Epithelial cell of proximal tubule (primary cell): ENCODE measurements at places on chromosomes 4 and X.

DNA sequence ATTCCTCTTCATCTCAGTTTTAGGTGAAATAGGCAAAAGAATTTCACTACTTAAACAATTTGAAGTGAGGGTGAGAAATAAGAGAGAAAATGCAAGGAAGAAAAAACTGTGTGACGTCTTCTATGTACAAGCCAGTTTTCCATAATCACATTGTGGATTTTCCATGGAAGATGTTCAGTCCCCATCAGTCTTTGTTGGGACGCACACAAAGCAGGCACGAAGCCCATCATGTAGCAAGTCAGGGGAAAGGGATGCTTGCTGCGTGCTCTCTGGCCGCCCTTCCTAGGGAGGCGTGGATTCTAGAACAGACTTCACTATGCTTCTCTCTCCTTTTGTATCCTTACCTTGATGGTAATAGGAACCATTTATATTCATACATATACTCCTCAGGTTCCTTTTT, 54.7 kb downstream of the RBPJ start:
- DNase-seq, result no peak

DNA sequence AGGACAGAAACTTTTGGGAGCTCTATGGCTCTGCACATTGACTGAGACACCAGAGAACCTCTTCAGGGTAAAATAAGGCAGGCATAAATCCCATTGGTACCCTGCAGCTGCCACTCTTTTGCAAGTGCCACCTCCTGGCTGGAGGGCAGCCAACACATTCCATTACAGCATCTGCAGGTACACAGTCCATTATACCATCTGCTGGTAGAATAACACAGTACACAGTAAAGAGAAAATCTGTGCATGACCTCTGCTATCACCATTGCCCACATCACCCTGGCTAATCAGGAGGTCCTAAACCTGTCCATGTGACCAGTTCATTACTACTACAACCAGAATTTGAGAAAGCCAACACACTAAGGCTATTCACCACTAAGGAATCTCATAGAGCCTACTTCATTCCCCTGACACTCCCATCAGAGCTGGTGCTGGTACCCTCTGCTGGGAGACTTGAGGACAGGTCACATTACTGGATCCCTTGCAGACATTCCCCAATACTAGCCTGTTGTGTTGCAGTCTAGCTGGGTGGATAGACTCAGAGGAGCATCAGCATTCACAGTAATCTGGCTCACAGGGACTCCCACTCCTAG, 176.2 kb upstream of the TACR3 start:
- DNase-seq, result no peak

DNA sequence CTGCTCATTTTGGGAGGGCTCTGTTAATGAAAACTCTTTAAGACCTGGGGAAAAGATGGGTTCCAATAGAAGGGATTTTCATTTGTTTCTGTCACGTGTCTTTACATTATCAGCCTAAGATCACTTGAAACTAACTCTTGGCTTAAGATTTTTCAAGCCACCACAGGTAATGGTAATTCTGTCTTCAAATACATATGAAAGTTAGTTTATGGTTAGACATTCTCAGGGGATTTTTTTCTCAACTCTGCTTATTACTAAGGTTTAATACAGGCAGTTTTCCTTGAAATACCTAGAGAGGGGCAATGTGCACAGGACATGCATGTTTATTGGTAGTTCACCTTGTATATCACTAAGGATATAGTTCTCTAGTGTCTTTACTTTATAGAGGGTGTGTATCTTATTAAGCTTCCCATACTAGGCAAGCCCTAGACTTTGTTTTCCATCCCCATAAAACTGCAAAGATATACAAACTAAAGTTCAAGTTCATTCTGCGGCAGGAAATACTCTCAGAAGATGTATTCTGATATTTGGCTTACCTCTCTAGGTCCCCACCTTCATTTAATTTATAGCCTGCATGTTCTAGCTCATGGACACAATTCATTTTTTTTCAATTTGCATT, 38.2 kb upstream of the MYOZ2 start:
- DNase-seq, result no peak

- no peak for DNase-seq
These were observed 96.3 kb downstream of the SMIM20 start for GRCh38 chr4:26010304-26010703.

DNA sequence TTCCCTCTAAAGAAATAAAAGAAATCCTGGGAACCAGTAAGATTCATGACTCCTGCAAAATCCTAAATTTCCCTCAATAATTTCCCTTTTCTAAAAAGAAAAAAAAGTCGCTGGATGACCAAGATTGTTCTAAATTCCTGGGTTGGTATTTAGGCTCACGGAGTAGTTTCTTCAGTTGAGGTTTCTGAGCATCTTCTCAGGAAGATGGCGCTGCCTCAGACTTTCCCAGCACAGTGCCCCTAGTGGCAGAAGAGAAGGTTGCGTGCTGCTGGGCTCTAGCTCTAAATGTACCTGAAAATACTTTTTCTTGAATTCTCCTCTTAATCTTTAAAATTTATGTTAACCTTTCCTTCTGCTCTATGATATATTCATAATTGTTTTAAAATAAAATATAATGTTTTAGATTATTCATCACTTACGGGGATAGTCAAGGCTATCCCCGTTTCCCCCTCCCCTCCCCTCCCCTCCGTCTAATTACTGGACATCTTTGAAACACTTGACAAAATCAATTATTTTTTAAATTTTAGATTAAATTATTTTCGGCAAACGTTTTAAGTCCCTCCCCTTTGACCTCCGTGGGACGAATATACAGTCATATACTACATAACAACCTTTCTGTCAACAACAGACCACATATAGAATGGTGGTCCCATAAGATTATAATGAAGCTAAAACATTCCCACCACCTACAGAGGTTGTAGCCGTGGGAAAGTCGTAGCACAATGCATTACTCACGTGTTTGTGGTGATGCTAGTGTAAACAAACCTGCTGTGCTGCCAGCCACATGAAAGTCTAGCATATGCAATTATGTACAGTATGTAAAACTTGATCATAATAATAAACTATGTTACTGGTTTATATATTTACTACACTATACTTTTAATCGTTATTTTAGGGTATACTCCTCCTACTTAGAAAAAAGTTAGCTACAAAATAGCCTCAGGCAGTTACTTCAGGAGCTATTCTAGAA, 41.0 kb upstream of the GATB start:
- no peak for DNase-seq

DNA sequence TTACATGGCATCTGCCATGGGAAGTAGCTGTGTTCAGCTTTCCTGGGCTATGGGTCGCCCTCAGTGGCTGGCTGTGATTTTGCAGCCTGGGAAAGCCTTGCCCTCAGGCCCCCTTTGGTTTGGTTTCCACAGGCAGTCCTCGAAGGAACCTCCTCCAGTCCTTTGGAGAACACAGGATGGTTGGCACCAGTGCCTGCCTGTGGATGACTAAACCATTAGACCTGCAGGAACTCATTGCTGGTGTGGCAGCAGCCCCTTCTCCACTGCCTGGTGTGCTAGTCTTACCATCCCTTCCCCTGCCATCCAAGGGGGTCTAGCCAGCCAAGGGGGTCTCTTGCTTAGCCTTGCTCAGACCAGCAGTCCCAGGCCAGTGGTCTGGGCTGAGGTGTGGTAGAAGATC, 71.4 kb upstream of the PJA1 start:
- DNase-seq, result no peak

- DNase-seq, result no peak
These were observed 1.1 kb downstream of the AVPR2 start for GRCh38 chrX:153905481-153906095.

- no peak for DNase-seq
These were observed 95.1 kb upstream of the IQCM start for GRCh38 chr4:149910604-149911350.

DNA sequence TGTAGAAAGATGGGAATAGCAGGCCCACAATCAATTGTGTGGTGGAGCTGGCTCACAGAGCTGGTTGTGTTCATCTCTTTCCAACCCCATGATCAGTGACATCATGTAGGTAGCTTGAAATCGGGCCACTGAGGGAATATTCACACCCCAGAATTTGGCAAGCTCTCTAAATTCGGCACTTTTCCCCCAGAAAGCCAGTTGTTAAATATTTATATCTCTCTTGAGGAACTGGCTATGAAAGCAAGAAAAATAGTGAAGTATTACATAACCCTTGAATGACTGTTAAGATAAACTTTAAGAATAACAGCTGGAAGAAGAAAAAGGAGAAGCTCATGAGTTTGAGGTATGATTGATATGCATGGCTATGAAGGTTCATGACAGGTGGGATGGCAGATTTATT, 38.9 kb downstream of the GPRIN3 start:
- DNase-seq, result no peak

- DNase-seq, result no peak
These were observed 1473.4 kb upstream of the TENM3 start for GRCh38 chr4:180769791-180770190.

DNA sequence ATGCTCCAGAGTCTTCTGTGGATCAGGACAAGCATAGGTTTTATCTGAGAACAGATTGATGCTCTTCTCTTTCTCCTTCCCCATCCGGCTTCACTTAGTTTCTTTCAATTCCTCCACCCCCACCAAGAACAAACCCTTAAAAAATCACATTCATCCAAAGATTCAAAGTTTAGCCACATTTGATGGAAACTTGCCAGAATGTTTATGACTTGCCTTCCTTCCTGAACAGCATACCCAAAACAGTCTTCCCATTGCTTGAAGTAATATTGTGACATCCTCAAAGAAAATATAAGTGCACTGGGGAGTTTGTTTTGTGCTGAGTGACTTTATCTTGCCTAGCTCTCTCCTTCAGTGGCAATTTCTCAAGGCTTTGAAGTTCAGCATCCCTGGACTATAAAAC, 83.0 kb downstream of the MAGEB17 start:
- DNase-seq, result no peak

DNA sequence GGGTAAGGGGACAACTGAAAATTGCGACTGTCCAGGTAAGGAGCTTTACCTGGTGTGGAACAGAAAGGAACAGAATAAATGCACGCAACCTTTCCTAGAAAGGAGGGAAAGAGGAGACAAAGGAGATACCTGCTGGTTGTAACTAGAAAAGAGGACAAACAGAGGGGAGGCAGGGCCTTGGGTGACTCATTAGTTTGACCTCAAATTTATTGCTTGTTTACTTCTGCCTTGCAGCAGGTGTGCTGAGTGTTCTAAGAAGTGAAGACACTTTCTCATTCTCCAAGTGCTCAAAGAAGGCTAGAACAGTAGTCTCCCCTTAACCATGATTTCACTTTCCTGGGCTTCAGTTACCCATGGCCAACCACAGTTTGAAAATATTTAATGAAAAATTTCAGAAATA, 123.1 kb upstream of the BOD1L1 start:
- no peak for DNase-seq

- DNase-seq, result no peak
These were observed 20.4 kb downstream of the IQCM start for GRCh38 chr4:149795256-149795655.

GRCh38 chrX:12307961-12308360, 169.7 kb downstream of the FRMPD4 start:
- DNase-seq, result no peak

DNA sequence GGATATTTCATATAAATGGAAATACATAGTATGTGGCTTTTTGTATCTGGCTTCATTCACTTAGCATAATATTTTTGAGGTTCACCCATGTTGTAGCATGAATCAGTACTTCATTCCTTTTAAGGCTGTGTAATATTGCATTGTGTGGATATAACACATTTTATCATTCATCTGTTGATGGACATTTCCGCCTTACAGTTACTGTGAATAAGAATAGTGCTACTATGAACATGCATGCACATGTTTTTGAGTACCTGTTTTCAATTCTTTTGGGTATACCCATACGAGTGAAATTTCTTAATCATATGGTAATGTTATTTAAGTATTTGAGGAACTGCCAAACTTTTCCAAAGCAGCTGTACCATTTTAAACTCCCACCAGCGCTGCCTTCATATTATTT, 539.6 kb upstream of the DIPK2B start:
- no peak for DNase-seq

DNA sequence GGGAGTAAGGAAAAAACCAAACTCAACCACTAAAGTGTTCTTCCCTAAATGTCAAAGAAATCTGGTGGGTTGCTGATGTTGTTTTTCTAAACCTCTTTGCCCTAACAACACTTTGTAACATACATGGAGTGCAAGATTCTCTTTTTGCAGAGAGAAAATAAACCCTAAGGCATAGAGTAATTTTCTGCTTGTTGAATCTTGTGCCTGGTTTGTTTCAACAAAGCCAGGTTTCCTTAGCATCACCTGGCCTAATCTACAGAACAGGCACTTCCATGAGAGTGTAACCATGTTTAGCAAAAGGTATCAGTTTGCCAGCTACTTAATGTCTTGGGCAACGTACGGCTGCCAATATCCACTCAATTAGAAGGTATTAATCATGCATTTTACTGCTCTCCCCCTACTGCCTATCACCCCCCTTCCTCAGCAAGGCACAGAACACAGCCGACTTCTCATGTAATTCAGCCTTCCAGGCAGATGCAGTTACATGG, 219.2 kb downstream of the MAML3 start:
- no peak for DNase-seq

DNA sequence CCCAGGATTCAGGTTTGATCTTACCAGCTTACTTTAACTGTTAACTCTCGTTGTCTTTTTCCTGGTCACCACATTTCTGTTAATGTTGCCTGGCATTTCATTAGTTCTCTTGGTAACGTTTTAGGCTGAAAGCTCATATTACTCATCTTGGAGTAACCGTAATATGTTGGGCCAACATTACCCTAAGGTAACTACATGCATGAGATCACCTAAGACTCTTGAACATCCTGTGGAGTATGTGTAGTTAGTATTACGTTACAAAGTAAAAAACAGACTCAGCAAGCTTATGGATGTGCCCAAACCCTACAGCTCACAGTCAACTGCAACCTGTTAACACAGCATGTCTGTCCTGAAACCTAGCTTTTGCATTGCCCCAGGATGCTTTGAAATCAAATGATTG, 203.3 kb upstream of the HS3ST1 start:
- peak; percentile 73 for DNase-seq

GRCh38 chr4:39348371-39349315, 17.5 kb downstream of the RFC1 start:
- no peak for DNase-seq

GRCh38 chrX:107521877-107522586, 72.6 kb downstream of the FRMPD3 start:
- DNase-seq, result no peak

DNA sequence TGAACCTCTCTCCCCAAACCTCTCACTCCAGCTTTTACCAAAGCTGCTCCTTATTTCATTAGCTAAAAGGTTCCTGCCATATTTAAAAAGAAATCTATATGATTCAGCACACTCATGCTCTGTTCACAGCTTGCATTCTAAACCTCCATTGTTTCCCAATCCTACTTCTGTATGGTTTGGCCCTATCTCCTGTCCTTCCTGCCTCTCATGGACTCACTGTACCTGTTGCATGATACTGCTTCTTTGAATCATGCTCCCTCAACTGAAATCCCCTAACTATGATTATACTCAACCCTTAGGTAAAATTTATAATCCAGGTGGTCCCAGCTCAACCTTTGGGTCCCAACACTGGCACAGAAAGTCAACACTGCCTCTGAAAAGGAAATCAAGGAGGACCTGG, 6.3 kb downstream of the STX18 start:
- no peak for DNase-seq
